T-helper 17 cell (primary cell): ENCODE measurements at places on chromosomes 7 and 10. TPM values are rescaled to one million over a fixed set of nuclear protein-coding genes. Genes with fewer than 3 reads are reported as not detected.

Gene IFIT1B
- total RNA-seq, result not detected

Gene EVX1
- 0.21 TPM for total RNA-seq

Gene HOXA5
- total RNA-seq, result not detected

- no peak overlapping the region for H3K27ac ChIP-seq
- H3K4me3 ChIP-seq, result no peak overlapping the region
- no peaks in the 10 kb centered on the region for H3K27me3 ChIP-seq
These were observed 21.9 kb downstream of the NAPEPLD start for GRCh38 chr7:103127006-103127405.

DNA sequence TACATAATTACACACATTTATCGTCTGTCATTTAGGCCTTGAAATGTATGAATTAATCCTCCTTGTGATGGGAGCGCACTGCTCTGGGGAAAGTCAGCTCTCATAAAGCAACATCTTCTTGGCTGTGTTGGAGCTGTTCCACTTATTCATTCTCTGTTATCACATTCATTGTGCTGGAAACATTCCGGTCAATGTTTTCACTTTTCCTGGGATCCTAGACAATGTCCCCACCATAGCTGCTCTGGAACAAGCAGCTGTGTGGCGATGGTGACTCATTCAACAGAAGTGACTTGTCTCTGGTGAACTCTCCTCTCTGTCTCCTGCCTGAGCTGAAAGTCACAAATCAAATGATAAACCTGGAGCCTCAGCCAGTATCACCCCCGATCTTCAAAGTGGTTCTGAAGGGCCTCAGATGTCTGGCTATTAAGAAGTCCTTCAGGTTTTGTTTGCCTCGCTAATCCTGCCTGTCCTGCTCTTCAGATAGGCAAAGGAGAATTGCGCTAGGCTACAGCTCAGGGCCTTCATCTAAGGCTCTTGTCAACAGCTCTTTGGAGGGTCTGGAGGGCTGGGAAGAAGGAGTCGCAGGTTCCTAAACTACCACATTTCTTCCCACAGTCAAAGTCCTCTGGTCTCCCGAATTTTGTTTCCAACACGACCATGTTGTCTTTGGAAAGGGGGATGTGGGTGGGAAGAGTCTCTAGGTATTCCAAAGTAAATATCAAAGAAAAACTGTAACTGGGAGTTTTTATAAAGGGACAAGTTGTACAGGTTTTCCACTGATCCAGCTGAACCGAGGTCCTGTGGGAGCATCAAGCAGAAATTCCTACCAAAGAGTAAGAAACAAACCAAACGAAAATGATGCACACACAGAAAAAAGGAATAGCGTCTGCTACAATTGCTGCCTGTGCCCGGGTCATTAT lies 29.3 kb downstream of the KLF6 start:
- H3K4me3 ChIP-seq, result peak overlapping the region; percentile 57
- peak overlapping the region; percentile 98 for H3K27ac ChIP-seq
- no peak for DNase-seq
- H3K27me3 ChIP-seq, result no peaks in the 10 kb centered on the region
- peaks cover 2% of the 10 kb centered on the region for H3K36me3 ChIP-seq

DNA sequence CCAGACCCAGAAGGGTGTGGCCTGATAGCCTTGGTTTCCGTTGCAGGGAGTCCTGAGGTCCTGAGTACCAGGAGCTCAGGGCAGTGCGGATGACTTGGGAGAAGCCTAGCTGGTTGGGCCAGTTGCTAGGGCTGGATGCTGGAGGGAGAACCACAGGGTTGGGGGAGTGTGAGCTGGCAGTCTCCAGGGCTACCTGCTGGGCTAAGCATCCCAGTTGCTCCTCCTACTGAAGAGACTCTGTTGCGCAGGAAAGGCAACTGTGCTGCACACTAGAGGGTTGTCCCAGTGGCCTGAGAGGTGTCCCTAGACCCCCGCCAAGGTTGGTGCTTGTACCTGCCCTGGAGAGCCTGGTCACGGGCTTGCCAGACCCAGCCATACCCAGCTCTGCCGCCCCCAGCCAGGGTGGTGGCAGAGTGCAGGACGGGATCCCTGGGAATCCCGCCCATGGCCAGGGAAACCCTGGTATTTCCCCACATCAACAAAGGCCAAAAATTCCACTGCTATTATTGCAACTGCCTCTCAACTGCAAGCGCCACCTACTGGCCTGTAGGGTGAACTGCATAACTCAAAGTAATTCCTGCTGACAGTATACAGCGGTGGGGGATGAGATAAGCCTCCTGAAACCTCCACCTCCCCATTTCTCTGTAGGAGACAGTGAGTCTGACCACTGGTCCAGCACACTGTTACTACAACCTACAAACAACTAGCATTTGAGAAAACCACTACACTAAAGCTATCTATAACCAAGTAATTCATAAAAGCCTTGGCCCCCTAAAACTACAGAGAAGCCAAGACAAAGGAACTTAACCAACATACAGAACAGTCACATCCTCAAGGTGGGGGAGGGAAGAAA lies 67.6 kb upstream of the DDC start:
- peaks cover 43% of the 10 kb centered on the region for H3K27me3 ChIP-seq
- DNase-seq, result peak; percentile 38
- no peak overlapping the region for H3K4me3 ChIP-seq
- no peaks in the 10 kb centered on the region for H3K4me1 ChIP-seq

- no peak overlapping the region for H3K27ac ChIP-seq
- peaks cover 46% of the 10 kb centered on the region for H3K27me3 ChIP-seq
- peaks cover 7% of the 10 kb centered on the region for H3K4me1 ChIP-seq
These were observed 1.0 kb upstream of the PLAC9 start for GRCh38 chr10:80131499-80131901.

DNA sequence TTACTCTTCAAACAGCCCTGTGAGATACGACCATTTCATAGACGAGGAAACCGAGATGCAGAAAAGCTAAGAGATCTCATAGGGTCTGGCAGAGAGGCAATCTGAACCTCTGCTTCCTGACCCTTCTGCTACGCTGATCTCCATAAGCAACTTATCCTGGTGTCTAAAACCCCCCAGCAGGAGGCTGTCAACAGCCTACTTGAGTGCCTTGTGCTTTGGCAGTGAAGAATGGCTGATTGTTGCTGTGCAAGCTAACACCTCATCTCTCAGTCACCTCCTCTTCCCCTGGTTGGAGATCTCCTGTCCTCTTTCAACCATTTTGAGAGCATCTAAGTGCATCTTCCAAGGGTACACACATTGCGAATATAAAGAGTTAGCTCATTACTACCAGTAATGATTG lies 86.2 kb downstream of the AOAH start:
- H3K4me1 ChIP-seq, result peaks cover 31% of the 10 kb centered on the region
- peaks cover 2% of the 10 kb centered on the region for H3K36me3 ChIP-seq
- H3K27me3 ChIP-seq, result no peaks in the 10 kb centered on the region
- H3K27ac ChIP-seq, result peak overlapping the region; percentile 91
- DNase-seq, result no peak
- H3K4me3 ChIP-seq, result peak overlapping the region; percentile 59
